AG09319 (cell line): ENCODE measurements at places on chromosomes 13 and 19.

DNA sequence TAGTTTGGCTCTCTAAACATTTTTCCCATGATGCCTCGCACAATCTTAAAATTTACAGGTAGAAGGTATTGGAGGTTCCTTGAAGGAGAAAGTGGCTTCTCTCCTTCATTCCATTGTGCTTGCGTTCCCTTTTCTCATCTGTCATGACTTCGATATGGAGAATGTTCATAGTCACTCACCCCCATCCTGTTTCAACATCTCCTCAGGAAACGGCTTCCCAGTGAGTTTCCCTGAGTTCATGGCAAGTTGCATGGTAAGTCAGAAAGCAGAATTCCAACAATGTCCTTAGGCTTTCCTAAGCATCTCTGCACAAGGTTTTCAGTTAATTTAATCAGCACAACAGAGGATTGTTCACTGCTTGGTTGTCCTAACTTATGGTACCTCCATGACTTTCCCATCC is 581.8 kb upstream of the SLITRK5 start:
- DNase-seq, result peak; percentile 25

DNA sequence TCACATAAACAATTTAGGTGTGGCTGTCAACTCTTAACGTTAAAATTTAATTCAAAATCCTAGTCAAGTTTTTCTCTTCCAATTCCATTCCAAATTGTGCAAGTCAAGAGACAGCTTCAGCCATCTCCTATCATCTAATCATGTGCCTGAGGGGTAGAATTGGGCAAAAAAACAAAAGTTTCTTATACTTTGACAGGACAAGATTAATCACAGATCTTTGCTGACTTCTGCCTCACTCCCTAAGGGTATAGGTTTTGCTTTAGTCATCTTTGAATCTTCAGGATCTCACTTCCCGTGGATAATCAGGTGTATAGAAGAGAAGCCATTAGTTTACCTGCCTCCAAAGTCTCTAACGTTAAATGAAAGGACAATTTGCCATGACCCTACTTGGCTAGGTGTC is 24.6 kb downstream of the RNF17 start:
- no peak for DNase-seq

DNA sequence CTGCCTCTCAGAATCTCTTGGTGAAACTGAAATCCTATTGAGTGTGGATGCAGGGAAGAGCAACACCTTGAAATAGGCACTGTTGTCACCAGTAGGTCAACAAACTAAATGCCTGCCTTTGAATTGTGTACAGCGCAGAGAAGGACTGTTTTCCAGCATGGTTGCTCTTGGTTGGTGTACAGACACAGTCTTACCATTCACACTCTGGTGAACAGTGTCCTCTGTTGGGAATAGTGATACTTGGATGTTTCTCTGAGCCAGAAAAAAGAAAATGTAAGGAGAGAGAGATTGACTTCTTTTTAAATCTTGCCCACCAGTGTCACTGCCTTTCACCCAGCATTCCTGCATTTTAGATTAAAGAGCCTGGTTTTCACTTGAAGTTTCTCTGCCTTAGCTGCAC is 179.7 kb downstream of the STK24 start:
- DNase-seq, result no peak

DNA sequence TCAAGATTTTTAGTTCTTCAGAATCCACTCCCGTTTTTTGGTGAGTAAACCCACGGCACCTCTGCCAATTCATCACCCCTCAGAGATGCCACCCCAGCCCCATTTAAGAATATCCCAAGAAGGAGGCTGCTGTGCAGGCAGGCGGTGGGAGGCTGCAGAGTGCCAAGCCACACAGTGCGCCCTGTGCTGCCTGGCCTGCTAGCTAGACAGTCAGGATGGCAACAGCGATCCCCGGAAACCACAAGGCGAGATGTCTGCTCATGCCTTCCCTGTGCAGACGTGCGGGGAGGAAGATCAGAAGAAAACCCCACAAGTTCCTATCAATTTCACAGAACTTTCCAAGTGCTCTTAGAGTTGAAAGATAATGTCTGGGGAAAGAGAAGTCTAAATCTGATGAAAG is 64.8 kb upstream of the GPR183 start:
- DNase-seq, result no peak

- no peak for DNase-seq
Measured at GRCh38 chr13:59274958-59275727, 888.6 kb downstream of the DIAPH3 start.

DNA sequence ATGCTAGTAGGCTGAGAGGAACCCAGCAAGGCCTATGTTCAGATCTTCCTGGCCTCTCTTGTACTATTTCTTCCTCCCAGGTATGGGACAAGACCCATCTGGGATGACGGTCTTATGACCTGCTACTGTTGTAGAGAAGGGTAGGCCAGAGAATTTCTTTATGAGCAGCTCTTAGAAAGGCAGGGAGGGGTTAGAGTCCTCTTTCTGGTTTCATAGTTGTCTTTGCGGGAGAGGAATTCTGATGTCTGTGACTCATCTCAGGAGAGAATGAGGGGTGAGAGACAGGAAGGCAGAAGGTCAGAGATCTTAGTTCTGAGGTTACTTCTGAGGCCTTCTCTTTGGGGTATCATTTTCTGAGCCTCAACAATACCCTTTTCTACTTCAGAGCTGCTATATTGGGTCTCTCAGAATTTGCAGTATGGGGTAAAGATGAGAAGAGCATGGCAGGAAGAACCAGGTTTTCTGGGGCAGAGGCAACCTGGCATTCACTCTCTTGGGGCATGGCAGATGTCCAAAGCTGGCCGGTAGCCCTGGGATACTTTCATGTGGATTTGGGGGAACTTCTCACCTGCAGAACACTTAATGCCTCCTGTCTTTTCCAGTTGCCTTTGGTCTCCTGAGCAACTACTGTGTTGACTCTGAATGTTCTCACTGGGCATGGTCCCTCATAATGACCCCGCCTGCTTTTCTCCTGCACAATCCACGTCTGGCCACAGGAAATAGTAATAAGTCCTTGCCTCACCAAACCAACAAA is 154.4 kb downstream of the GGACT start:
- DNase-seq, result no peak

DNA sequence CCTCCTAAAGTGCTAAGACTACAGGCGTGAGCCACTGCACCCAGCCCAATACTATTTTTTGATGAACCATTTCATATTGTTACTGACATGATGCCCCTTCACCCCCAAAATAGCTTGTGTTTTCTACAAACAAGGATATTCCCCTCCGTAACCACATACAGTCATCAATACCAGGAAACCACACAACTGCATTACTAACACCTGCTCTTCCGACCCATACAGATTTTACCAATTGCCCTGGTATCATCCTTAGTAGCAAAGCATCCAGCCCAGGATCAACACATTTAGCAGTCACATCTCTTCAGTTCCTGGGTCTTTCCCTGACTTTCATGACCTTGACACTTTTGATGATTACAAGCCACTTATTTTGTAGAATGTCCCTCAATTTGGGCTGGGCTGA is 33.6 kb downstream of the KCTD15 start:
- no peak for DNase-seq

- DNase-seq, result no peak
Measured at GRCh38 chr19:13129384-13129783, 11.3 kb downstream of the NACC1 start.

DNA sequence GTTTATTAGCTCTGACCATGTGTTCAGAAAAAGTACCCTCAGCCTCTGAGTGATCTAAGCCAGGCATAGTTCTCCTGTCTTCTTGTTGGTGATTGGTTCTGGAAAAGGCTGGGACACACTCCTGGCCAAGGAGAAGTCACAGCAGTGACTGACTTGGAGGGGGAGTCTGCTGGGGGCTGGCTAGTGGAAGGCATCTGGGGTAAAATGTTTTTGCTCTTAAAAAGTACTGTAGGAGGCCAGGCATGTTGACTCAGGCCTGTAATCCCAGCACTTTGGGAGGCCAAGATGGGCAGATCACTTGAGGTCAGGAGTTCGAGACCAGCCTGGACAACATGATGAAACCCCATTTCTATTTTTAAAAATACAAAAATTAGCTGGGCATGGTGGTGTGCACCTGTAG is 21.7 kb downstream of the FAM187B start:
- DNase-seq, result no peak

DNA sequence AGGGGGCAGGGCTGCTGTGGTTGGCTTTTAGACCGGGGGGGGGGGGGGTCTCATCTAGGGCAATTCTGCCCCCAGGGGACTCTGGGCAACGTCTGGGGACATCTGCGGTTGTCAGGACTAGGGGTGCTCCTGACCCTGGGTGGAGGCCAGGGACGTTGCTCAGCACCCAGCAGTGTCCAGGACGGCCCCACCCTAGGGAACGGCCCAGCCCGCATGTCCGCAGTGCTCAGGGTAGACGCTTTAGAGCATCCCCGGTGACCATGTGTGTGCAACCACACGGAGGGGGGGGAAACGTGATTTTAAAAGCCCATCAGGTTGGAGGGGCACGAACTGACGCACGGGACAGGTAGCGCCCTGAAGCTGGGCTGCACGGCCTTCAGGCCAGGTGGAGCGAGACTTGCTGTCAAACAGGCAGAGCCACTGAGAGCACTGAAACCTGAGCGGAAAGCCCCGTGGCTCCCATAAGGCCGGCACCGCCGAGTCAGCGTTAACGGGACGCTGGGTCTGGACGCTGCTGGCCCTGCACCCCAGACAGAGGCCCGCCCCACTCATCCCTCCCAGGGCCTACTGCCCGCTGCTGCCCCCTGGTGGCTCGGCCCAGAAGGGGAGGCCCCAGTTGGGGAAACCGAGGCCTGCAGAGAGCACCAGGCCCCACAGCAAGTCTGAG is 8.3 kb downstream of the CACTIN start:
- DNase-seq, result no peak
